ENCODE measurements at places on chromosomes 4 and X. TPM values are rescaled to one million over a fixed set of nuclear protein-coding genes. Genes with fewer than 3 reads are reported as not detected.

- H3K4me3 ChIP-seq, result no peak overlapping the region
- H3K4me1 ChIP-seq, result no peaks in the 10 kb centered on the region
- H3K27me3 ChIP-seq, result no peaks in the 10 kb centered on the region
- peak; percentile 56 for DNase-seq
- H3K36me3 ChIP-seq, result no peaks in the 10 kb centered on the region
- no peak overlapping the region for H3K27ac ChIP-seq
Measured at GRCh38 chr4:154559494-154560418, 3.1 kb upstream of the FGB start.

DNA sequence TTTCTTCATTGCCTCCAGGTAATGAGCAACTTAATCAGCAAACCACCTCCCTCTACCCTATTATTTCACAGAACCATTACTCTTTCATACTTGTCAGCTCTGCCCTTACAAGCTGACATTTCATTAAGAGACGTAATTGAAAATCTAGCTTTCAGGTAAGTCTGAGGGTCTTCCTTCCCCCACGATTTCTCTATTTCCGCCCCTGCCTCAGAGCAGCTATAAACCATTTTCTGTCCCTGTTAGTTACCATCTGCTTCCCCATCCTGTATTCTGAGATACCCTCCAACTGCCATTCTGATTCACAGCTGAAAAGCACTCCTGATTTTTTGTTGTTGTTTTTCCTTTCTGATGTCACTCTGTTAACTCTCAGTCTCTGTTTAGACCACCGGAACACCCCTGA lies 37.1 kb downstream of the SH3RF1 start:
- H3K27ac ChIP-seq, result no peak overlapping the region
- no peaks in the 10 kb centered on the region for H3K27me3 ChIP-seq

DNA sequence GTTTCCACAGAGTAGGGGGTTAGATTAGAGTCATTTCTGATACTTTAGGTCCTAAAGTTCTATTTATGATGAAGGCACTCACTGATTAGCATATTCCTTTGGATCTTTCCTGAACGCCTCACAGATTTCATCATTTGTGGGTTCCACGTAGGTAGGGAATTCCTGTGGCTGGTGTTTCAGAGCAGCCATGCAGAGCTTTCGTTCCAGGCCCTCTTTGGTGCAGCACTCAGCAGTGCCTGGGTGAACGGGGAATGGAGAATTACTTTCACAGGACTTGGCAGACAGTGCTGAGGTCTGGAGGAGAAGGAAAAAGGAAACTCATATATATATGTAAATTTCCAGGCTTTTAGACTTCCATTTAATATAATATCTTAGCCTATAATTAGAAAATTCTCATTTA lies 18.5 kb downstream of the GC start:
- H3K4me1 ChIP-seq, result no peaks in the 10 kb centered on the region
- no peak overlapping the region for H3K27ac ChIP-seq

DNA sequence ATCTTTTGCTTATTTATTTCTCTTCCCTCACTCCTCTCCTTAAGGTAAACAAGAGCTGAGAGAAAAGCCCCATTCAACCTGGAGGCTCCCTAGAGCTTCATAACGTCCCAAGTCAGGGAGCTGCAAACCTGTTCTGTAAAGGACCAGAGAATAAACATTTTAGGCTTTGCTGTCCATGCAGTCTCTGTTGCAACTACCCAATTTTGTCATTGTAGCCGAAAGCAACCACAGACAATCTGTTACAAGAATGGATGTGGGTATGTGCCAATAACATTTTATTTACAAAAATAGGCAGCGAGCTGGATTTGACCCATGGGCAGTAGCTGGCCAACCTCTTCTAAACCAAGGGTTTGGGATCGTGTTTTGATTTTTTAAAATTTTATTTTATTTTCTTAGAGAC lies 71.3 kb upstream of the TBL1X start:
- no peaks in the 10 kb centered on the region for H3K27me3 ChIP-seq
- DNase-seq, result no peak
- H3K36me3 ChIP-seq, result no peaks in the 10 kb centered on the region
- H3K4me1 ChIP-seq, result no peaks in the 10 kb centered on the region

DNA sequence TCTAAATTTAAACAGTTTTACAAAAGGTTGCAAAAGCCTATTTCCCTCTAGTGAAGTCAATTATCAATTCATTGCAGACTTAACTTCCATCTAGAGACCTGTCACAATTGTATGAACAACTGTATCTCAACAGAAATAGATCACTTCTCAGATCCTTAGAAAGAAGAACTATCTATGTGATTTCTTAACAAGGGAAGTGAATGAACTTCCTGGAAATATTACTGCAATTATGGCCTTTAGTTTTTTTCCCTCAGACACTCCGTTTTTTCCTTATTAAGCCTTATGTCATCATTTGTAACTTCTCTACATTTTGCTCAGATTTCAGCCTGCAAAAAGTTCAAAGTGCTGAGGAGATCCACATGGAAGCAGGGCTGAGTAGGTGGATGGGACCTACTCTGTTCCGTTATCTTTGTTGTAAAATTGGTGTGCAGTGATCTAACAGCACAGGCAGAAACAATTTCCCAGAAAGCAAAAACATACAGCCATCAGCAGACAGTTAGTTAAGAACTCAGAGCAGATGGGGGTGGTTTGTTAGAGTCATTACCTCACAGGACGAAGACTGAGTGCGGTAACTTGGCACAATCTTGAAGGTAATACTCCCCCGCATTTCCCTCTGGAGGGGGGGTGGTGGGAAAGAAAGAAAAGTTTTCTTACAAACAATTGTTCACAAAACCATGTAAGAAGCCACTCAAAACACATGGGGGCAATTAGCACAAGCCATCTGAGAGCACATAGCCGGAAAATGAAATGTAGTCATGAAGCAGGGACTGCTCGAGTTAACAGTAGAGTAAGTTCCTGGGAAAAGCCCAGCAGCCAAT lies 112.3 kb downstream of the NYX start:
- peaks cover 4% of the 10 kb centered on the region for H3K27me3 ChIP-seq
- peak; percentile 31 for DNase-seq

DNA sequence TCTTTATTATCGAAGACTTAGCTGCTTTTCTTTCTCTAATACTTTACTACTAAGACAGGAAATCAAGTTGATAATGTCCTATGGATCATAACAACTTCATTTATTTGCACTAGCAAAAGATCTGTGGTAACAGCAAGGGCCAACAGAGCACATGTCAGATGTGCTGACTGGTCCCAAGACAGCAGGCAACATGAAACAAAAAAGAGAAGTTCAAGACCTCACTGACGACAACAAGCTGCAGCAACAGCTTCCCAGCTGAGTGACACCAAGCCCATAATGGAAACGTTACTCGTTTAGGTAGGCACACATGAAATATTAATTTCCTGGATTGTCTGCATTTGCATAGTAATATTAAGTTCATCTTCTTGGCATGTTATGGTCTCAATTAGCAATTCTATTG lies 126.9 kb downstream of the UNC5C start:
- no peak overlapping the region for H3K4me3 ChIP-seq
- H3K4me1 ChIP-seq, result no peaks in the 10 kb centered on the region
- no peak overlapping the region for H3K27ac ChIP-seq
- DNase-seq, result no peak

DNA sequence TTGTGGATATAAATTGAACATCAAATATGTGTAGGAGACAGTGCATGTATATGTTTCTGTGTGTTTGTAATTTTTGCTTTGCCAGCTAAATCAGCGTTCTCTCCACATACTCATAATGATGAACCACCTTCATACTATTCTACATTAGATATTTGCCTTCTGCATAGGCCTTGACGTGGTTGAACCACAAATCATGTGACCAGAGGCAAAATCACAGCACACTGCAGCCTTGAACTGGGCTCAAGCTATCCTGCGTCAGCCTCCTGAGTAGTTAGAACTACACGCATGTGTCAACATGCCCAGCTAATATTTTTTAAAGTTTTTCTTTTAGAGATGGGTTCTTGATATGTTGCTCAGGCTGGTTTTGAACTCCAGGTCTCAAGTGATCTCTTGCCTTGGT lies 9.5 kb downstream of the UBQLN2 start:
- no peak overlapping the region for H3K27ac ChIP-seq
- no peak overlapping the region for H3K4me3 ChIP-seq
- H3K27me3 ChIP-seq, result no peaks in the 10 kb centered on the region
- H3K4me1 ChIP-seq, result no peaks in the 10 kb centered on the region
- H3K36me3 ChIP-seq, result no peaks in the 10 kb centered on the region

GRCh38 chr4:52914051-52914605 lies 52.0 kb downstream of the RASL11B start:
- no peak overlapping the region for H3K27ac ChIP-seq
- no peak overlapping the region for H3K4me3 ChIP-seq
- no peaks in the 10 kb centered on the region for H3K36me3 ChIP-seq
- no peak for DNase-seq
- peaks cover 7% of the 10 kb centered on the region for H3K4me1 ChIP-seq

DNA sequence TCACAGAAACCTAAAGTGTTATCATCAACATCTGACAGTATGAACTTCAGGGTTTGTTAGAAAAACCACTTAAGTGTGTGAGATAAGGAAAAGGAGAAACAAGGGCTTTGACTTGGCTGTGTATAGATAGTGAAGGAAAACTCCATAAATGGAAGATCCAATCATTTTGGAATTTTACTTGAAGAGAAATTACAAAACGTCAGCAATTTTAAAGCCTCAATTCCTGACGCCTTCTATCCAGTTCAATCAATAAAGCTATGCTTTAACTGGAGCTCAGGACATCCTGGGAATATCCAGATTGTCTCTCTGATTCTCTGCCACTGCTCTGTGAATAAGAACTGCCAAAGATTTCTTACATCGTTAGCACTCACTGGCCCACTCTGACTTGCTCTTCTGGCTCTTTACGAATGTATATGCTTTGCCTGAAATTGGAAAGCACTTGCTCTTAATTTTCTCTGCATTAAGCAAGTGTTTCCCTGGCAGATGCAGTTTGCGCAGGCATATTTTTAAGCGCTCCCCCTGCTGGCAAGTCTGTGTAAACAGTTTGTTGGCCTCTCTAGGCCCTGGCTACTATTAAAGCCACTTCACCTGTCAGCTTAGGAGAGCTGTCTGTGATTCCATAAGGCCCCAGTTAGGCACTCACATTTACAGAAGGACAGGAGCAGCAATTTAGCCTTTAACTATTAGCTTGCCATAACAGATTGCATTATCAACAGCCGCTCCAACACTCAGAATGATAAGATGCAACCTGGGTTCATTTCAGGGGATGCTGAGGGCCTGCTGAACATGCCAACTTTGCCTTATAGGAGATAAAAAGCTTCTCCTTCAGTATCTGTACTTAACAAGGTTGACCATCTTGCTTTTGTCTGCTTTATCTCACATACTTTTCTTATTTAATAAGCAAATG lies 251.4 kb upstream of the DDX53 start:
- H3K27ac ChIP-seq, result no peak overlapping the region
- no peaks in the 10 kb centered on the region for H3K4me1 ChIP-seq
- peak; percentile 38 for DNase-seq
- no peaks in the 10 kb centered on the region for H3K27me3 ChIP-seq

GRCh38 chr4:113869743-113870375 lies 108.3 kb upstream of the CAMK2D start:
- H3K4me1 ChIP-seq, result no peaks in the 10 kb centered on the region
- H3K36me3 ChIP-seq, result no peaks in the 10 kb centered on the region
- no peak overlapping the region for H3K4me3 ChIP-seq
- H3K27me3 ChIP-seq, result no peaks in the 10 kb centered on the region

DNA sequence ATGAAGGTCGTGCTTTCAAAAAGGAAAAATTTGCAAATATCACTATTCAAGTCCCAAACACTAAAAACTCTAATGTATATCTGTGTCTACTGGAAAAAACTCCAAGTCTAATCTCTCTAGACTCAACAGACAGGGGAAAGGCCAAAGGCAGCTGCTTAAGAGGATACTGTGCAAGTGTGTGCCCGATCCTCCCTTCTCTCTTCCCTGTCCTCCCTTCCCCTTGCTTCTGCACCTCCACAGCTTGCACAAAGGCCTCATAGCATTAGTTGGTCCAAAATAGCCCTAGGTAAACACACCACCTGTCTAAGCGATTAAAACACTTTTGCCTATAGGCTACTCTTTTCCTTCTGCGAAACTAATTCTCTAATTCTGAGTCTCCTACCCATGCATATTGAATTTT lies 10.6 kb downstream of the C4orf54 start:
- no peaks in the 10 kb centered on the region for H3K4me1 ChIP-seq
- H3K4me3 ChIP-seq, result no peak overlapping the region
- DNase-seq, result no peak
- no peaks in the 10 kb centered on the region for H3K27me3 ChIP-seq
- no peak overlapping the region for H3K27ac ChIP-seq

The ASB9 gene
- 15.7 TPM for polyA plus RNA-seq

DNA sequence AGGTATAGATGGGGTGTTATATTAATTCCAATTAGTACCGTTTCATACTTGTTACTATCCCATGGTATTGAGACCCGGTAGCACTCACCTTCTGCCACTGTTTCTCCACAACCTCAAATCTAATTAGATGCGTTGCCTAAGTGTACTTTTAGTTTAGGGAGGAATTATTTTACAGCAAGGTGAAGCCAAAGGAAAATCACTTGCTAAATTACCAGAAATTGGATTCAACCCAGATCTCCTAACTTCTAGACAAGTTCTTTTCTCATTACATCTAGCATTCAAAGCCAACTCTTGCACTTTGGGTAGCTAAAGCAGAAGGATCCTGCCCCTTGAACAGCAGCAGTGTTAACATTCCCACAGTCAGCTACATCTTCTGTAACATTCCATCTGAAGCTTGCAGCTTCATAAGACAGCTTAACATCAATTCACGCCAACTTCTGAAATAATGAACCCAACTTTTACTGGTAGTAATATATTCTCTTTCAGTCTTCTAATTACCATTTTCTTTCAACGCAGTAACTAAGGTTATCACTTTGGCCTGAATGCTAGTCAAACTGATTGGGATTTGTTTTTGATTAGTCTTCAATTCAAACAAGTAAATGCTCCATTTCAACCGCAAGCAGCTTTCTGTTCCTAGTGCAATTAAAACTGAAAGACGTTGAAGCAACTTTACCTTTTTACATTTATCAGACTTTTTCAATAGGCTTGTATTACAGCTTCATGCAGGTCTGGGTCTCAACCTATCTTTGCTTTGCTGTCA lies 934 bp upstream of the SEC31A start:
- no peaks in the 10 kb centered on the region for H3K27me3 ChIP-seq
- DNase-seq, result no peak
- peaks cover 11% of the 10 kb centered on the region for H3K36me3 ChIP-seq
- peak overlapping the region; percentile 94 for H3K4me3 ChIP-seq
- no peaks in the 10 kb centered on the region for H3K4me1 ChIP-seq

GRCh38 chrX:132425744-132426318 lies 63.0 kb downstream of the MBNL3 start:
- no peak for DNase-seq
- no peak overlapping the region for H3K27ac ChIP-seq
- no peaks in the 10 kb centered on the region for H3K4me1 ChIP-seq
- H3K27me3 ChIP-seq, result no peaks in the 10 kb centered on the region

DNA sequence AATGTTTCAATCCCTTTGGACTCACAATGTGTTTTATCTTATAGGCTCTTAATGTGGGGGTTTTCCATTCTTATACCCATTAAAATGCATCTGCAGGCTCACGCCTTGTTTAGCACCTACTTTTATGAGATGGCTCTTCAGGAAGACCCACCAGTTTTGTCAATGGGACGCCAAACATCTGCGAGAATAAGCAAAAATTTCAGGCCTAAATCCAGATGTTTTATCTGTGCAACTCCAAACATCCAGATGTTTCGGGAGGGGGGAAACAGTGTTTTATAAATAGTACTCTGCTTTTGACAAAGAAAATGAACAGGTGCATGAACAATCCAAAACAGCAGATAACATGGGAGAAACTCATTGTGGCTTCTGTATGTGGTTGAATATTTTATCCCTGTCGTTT lies 342.8 kb downstream of the DHX15 start:
- no peak for DNase-seq
- H3K36me3 ChIP-seq, result no peaks in the 10 kb centered on the region
- H3K27ac ChIP-seq, result no peak overlapping the region
